Effector memory CD4-positive, alpha-beta T cell (primary cell): ENCODE measurements at places on chromosomes 3 and 15.

GRCh38 chr15:40942337-40942854, 10.9 kb upstream of the CHAC1 start:
- DNase-seq: no peak

DNA sequence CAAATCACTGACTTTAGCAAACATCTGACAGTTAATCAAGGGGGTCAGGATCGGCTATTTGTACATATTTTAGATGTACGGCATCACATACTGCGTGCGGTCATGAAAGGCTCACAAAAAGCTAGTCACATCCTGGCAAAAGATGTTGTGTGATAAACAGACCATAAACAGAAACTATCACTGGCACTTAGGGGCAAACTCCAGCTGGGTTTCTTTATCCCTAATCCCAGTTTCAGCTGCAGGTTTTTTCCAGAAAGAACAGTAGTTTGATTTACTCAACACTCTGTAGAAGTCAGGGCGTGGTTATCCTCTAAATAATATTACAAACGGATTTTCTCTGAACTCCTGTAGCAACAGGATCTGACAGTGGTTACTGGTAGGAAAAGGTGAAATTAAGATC, 112.4 kb upstream of the BHLHE40 start:
- DNase-seq: no peak

DNA sequence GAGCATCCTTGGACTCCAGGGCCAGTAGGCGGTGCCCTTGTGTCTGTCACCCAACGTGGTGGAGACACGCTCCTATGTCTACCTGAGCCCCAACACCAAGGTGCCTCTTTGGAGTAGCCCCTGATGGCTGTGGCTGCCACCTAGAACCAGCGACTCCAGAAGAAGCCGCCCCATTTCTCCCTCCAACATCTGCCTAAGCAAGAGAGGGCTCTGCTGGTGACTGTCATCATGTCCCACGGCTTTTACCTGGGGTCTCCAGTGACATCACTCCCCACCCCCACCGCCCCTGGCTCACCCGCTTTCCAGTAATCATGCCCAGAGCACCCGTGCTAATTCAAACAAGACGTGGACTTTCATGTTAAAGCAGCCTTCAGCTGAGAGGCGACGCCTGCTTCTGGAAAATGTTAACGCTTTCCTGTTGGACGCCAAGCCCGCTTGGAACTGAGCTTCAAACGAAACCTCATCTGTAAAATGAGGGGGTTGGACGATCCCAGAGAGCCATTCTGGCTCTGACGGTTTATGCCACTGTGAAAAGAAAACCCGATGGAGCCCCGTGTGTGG, 57.0 kb downstream of the ISG20 start:
- no peak for DNase-seq

DNA sequence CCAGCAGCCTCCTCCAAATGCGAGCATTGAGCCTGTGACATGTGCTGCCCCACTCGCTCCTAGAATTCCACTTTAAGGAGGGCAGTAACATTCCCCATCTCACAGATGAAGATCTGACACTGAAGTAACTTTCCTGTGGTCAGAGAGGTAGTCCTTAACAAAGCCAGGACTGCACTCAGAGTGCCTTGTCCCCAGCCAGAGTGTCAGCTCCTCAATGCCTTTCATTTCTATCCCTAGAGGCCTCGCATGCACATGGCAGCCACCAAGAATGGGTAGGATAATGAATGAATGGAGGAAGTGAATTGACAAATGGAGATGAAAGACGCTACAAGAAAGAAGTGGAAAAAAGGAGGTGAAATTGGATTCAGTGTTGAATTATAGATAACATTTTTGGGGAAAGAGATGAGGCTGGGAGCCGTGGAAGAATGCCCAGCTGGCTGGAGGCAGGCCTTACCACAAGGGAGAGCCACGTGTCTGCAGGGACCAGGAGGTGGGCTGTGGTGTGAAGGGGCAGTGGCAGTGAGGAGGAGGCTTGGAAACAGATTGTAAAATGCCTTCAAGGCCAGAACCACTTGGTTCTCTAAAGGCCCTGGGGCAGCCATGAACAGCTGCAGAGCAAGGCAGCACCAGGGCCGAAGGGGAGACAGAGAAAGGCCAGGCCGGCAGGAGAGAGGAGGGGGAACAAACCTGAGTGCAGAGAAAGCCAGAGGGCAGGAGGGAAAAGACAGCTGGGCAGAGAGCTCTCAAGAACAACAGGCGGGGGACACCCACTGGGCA, 10.4 kb downstream of the CFAP92 start:
- no peak for DNase-seq

GRCh38 chr3:4140921-4141320, 162.2 kb upstream of the SETMAR start:
- no peak for DNase-seq

DNA sequence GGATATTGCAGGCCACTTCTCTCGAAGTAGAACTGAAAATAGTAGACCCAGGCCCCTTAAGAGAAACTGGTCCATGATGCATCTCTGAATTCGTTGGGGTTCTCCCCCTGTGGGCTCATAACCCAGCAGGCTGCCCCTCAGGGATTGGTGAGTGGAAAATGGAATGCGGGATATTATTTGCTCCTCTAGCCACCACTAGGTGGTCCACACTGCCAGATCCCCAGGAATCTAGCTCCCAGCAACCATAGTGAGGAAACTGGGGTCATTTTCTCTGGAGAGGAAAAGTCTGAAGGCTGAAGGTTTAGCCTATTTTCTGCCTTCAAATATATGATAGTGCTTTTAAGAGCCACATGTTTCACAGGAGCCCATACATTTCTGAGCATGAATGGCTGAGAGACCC, 6.7 kb downstream of the CX3CR1 start:
- DNase-seq: no peak

DNA sequence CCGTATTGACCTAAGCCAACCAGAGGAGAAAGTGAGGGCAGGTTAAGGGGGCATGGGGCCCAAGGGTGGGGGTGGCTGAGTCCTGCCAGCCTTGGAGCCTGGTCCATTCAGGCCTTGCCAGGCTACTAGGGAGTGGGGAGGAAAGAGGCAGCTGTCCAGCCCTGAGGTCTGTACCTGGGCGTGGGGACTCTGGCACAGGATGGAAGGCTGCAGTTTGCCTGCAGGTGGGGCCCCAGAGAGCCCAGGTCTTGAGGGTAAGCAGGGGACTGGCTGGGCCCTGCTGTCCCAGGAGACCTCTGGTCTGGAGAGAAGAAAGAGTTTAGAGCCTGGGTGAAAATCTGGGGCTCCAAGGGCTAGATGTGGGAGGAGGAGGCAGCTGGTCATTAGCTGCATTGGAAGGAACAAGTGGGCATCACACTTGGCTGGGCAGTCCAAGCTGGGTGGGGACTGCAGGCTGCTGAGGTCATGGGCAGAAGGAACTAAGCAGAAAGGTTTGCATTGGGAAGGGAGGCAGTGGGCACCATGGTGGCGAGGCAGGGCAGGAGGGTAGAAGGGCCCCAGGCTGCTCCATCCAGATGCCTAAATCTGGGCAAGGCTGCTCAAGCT, 108.4 kb downstream of the OXNAD1 start:
- no peak for DNase-seq

GRCh38 chr15:70061696-70062270, 35.9 kb downstream of the TLE3 start:
- DNase-seq: no peak

DNA sequence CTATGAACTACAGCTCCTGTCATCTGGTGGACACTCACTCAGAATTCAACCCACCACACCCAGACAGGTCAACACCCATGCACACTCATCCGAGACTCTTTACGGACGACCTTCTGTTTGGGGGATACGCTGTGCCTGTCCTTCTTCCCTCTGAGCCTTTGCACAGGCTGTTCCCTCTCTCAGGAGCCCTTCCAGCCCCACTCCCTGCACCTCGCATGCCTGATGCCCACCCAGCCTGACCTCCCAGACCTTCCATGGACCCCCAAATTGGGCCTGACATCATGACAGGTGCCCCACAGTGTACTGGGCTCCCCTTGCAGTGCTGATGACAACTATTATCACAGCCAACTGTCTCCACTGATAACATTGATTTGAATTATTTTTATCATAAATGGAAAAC, 135.8 kb downstream of the NSMCE3 start:
- no peak for DNase-seq

- DNase-seq: no peak
Measured at GRCh38 chr15:89631902-89632264, 23.4 kb downstream of the KIF7 start.

DNA sequence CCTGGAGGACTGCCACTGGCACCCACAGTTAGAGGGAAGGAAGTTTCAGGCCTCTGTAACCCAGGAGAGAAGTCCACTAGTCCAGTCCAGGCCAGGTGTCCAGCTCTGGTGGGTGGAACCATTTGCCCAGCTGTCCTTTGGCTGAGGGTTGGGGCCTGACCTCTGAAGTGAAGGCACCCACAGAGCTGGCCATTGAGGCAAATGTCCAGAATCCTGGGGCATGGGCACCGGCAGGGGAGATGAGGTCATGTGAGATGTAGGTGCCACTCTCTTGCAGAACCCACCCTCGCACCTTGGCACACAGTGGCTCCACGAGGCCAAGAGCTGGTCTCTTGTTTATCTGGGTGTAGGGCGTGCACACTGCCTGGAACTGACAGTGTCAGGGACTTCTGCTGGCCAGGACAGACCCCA, 162.8 kb downstream of the SMAD6 start:
- DNase-seq: no peak

DNA sequence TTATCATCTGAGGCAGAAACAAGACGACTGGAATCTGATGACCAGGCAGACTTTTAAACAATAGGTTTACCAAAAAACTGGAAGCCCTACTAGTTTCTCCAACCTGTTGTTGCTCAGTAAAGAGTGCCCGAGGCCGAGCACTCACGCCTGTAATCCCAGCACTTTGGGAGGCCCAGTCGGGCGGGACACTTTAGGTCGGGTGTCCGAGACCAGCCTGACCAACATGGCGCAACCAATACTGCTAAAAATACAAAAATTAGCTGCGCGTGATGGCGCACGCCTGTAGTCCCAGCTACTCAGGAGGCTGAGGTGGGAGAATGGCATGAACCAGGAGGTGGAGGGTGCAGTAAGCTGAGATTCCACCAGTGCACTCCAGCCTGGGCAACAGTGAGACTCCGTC, 1.1 kb upstream of the WDR5B start:
- no peak for DNase-seq

GRCh38 chr3:128867200-128868125, 12.0 kb upstream of the ACAD9 start:
- no peak for DNase-seq
